ENCODE measurements at places on chromosomes 5 and 9.

DNA sequence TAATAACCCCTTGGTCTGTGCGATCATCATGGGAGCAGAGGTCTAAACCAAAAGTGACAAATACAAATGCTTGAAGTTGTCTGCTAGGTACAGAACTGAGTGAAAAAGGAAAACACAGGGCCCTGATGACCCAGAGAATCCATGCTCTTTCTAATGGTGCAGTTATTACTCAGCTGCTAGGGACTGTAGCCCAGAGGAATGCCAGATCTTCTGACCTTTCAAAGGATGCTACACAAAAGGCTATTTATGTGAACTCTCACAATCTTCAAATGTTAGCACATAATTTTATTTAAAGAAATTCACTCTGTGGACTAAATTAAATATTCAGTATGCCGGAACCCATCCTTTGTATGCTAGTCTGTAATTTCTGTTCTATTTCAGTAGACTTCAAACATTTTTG, 79.9 kb downstream of the PRR16 start:
- no peak for DNase-seq

DNA sequence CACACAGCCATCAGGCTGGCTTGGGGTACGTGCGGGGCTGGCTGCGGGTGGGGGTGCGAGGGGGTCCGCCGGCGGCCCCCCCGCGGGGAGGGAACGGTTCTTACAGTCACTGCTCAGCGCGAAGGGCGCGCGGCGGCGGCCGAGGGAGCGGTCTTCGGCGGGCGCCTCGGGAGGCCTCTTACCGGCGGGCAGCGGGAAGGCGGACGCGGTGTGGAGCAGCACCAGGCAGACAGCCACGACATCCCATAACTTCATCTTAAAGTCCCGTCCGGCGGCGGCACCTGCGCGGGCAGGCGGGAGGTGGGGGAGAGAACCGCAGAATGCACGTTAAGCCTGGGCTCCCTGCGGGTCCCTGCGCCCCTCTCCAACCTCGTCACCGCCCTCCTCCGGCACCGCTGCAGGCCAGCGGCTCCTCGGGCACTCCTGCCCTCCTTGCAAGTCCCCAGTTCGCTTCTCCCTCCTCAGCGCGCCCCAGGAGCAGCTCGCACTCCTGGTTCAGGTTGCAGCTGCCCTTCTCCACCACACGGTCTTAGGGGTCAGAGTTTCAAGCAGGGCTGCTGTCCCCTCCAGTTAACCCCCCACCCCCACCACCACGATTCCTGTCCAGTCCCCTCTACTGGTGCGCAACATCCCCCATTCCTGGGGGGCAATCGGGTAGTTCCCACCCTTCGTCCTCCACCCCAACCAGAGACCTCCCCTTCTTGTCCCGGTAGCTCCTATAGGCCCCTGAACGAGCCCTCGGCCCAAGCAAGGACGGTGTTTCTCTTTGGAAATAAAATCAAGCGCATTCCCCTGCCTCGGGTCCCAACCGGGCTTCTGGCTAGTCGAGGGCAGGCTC, 5.1 kb downstream of the GDNF start:
- no peak for DNase-seq

- no peak for DNase-seq
Observed at GRCh38 chr9:92160786-92161185, 45.6 kb upstream of the SPTLC1 start.

GRCh38 chr9:70111042-70111602, 67.5 kb downstream of the MAMDC2 start:
- no peak for DNase-seq

GRCh38 chr5:95872346-95873268, 50.1 kb upstream of the GLRX start:
- DNase-seq = no peak

GRCh38 chr5:74042559-74042958, 416.6 kb downstream of the ARHGEF28 start:
- DNase-seq = no peak

DNA sequence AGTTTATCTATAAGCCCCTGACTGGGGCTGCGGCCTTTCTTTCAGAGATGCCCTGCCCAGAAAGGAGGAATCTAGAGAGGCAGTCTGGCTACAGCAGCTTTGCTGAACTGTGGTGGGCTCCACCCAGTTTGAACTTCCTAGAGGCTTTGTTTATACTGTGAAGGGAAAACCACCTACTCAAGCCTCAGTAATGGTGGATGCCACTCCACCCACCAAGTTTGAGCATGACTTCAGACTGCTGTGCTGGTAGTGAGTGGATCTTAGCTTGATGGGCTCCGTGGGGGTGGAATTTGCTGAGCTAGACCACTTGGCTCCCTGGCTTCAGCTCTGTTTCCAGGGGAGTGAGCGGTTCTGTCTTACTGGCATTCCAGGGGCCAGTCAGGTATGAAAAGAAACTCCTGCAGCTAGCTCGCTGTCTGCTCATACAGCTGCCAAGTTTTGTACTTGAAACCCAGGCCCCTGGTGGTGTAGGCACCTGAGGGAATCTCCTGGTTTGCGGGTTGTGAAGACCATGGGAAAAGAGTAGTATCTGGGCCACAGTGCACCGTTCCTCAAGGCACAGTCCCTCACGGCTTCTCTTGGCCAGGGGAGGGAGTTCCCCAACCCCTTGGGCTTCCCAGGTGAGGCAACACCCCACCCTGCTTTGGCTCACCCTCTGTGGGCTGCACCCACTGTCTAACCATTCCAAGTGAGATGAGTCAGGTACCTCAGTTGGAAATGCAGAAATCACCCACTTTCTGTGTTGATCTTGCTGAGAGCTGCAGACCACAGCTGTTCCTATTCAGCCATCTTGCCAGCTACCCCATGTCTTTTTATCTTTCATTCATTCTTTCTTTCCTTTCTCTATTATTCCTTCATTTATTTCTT, 211.8 kb upstream of the C9orf72 start:
- DNase-seq = no peak

- DNase-seq = no peak
Observed at GRCh38 chr5:114657342-114658130, 295.7 kb downstream of the KCNN2 start.

DNA sequence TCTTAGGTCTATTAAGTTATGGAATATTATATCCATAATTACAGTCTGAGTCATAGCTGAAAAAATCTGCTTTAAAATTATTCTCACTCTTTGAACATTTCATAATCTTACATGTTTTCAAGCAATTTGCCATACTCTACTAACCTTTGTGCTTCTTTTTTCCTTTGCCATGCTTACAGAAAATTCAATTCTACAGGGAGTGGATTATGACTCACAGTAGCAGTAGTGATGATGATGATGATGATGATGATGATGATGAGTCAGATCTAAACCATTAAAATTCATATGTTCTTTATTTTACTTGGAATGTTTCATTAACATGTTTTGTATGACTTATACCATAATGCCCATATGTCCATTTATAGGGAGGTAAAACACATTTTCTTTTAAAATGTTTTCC, 207.1 kb downstream of the VPS13A start:
- peak; percentile 51 for DNase-seq

DNA sequence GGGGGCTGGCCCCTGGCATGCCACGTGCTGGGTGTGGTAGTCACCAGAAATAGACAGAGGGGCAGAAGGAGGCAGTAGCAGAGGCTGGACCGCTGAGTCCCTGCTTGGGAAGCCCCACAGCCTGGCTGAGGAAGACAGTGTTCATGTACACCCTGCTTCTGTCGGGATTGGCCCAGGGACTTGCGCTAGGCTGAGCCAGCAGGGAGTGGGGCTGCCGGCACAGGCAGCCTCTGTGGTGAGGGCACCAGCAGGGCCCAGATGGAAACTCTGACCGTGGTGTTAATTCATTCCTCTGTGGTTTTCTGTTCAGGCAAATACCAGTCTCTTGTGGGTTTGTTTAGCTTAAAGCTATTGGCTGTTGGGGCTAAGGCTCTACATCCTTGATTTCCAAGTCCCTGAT, 108.6 kb upstream of the RAD23B start:
- no peak for DNase-seq

DNA sequence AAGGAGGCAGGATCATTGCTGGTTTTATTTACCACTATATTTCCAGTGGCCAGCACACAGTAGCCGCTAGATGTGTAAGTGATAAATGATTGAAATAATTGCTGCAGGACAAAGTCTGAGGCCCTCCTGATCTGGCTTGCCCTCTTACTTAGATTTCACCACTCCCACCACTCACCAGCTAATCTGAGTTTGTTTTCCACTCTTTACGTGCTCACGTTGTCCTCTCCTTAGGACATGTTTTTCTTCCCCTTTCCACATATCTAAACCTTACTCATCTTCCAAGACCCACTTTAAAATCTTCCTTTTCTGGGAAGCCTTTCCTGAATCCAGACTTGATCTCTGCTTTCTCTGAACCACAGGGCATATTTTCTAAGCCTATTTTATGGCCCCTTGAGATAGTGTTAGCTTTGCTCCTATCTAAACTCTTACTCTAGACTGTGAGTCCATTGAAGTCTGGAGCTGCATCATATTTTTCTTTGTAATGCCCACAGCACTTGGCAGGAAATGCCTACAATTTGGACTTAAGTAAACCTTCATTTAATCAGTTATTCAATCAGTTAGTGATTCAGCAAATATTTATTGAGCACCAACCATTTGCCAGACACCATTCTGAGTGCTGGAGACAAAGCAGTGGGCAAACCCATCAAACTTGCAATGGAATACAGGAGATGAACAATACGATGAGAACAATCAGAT, 2.4 kb downstream of the TLR4 start:
- DNase-seq = no peak

- DNase-seq = no peak
Observed at GRCh38 chr5:94281236-94281801, 337.1 kb downstream of the KIAA0825 start.

DNA sequence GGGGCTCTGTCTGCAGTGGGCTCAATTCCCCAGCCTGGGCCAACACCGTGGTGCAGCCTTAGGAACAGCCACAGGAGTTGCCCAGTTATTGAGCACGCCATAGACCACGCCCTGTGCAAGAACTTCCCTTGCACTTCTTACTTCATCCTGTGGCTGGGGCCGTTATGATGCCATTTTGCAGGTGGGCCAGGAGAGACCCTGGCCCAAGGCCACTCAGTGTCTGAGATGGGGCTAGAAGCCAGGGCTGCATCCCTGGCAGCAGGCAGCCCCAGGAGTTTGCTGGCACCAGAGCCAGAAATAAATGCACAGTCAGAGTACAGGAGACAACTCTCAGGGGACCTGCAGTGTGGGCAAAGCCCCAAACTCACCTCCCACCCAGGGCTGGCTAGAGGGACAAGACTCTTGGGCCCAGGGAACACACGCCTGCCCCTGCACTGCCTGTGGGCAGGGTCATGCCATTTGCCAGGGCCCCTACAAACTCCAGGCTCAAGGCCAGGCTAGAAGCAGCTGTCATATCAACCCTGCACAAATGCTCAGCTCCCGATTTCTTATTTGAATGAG, 6.7 kb downstream of the CORO2A start:
- DNase-seq = no peak

DNA sequence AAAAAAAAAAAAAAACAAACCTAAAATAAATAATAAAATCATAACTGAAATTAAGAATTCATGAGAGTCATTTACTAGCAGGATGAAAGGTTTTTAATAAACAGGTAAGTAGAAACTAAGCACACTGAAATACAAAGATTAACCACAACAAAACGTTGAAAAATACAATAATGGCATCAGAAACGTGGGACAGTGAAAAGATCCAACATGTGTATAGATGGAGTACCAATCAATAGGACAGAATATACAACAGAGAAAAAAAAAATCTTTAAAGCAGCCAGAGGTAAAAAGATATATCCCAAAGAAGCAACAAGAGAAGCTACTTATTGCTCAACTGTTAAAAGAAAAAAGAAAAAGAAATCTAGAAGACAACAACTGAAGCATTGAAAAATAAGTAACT, 75.2 kb downstream of the RICTOR start:
- DNase-seq = no peak

GRCh38 chr5:171830686-171831085, 45.1 kb downstream of the SMIM23 start:
- DNase-seq = no peak

GRCh38 chr9:125995706-125996105, 248.5 kb downstream of the PBX3 start:
- DNase-seq = no peak

Data from HS-27A (cell line).